C1 segment of cervical spinal cord (tissue), 14 donors: ENCODE measurements at places on chromosomes 3 and 15.

- DNase-seq = peak; percentile 7
Measured at GRCh38 chr3:122572940-122573412, 4.5 kb upstream of the PARP15 start.

- no peak for DNase-seq
Measured at GRCh38 chr3:78090382-78090781, 1050.5 kb downstream of the ROBO2 start.

DNA sequence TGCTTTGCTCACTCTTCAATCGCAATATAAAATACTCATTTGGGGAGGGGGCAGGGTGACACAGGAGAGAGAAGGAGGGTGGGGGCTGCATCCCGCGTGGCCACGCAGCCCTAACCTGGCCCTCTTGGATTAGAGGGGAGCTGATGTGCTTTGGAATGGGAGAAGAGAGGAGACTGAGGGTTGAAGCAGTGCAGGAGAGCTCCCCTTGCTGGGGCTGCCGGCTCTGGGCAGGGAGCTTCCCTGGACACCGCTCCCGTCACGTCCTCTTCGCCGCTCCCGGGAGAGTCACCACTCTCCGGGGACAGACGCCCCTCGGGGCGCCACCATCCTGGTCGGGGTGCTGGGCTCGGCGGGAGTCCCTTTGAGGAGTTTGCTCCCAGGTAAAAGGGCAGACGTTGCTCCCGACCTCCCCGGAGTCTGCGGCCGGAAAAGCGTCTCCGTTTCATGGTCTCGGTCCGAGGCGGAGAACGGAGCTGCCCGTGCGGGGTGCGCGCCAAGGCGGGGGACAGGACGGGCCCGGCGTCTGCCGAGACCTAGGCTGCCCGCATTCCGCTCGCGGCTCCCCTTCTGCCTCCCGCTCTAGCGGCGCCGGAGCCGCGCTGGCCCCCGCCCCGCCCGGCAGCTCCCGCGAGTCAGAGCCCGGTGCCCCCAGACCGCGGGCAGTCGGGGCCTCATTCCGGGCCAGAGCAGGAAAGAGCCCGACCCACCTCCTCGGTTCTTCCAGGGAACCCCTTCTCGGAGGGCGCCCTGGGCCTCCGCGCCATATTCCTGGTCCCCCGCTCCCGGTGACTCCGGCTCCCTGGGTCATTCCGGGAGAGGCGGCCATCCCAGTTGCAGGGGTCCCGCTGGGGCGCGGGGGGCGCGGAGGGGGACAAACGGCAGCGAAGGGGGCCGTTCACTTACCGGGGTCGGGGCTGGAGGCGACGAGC lies 603 bp downstream of the SLC7A14 start:
- DNase-seq = no peak

- no peak for DNase-seq
Measured at GRCh38 chr3:157280786-157281185, 120.8 kb upstream of the CCNL1 start.

- no peak for DNase-seq
Measured at GRCh38 chr15:57866149-57866736, 159.7 kb downstream of the POLR2M start.
